ENCODE measurements at places on chromosomes 1 and 21.

DNA sequence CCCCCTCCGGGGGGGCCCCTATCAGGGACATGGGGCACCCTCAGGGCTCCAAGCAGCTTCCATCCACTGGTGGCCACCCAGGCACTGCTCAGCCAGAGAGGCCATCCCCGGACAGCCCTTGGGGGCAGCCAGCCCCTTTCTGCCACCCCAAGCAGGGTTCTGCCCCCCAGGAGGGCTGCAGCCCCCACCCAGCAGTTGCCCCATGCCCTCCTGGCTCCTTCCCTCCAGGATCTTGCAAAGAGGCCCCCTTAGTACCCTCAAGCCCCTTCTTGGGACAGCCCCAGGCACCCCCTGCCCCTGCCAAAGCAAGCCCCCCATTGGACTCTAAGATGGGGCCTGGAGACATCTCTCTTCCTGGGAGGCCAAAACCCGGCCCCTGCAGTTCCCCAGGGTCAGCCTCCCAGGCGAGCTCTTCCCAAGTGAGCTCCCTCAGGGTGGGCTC, 34.9 kb downstream of the TRIM11 start:
- no peaks in the 10 kb centered on the region for H3K27me3 ChIP-seq
- H3K4me1 ChIP-seq = no peaks in the 10 kb centered on the region
- no peak for DNase-seq

GRCh38 chr1:19625291-19625937, 18.7 kb upstream of the NBL1 start:
- DNase-seq = no peak
- no peak overlapping the region for H3K4me3 ChIP-seq
- H3K27me3 ChIP-seq = no peaks in the 10 kb centered on the region

DNA sequence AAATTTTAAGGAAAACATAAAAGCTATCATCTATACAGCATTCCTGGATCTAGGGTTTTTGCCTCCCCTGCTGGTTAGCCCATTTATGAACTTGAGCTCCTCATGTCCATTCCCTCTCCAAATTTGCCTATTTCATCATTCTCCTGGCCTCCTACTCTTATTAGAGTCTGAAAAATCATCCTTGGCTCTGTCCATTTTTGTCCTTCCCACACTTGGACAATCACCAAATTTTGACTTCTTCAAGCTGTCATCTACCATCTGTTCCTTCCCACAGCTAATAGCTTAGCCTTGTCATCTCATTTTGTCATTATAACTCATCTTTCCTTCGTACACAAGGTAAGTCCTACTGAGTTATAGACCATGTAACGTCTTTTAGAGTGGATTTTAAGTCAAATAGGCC, 2.2 kb upstream of the HENMT1 start:
- DNase-seq = no peak
- H3K27ac ChIP-seq = no peak overlapping the region
- no peaks in the 10 kb centered on the region for H3K36me3 ChIP-seq
- peaks cover 24% of the 10 kb centered on the region for H3K4me1 ChIP-seq
- H3K4me3 ChIP-seq = peak overlapping the region; percentile 6

GRCh38 chr21:28066596-28067387, 925.9 kb downstream of the LTN1 start:
- no peak overlapping the region for H3K4me3 ChIP-seq
- peaks cover 3% of the 10 kb centered on the region for H3K4me1 ChIP-seq
- H3K36me3 ChIP-seq = no peaks in the 10 kb centered on the region
- H3K27me3 ChIP-seq = no peaks in the 10 kb centered on the region
- H3K27ac ChIP-seq = no peak overlapping the region
- no peak for DNase-seq

DNA sequence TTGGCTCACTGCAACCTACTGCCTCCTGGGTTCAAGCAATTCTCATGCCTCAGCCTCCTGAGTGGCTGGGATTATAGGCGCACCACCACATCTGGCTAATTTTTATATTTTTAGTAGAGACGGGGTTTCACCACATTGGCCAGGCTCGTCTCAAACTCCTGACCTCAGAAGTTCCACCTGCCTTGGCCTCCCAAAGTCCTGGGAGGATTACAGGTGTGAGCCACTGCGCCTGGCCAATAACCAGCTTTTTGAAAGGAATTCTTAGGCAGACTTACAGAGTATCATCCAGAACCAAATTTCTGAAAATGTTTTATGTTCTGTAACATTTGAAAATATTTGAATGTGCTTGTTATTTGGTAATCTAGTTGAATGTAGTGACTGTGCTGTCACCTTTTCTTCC, 14.6 kb downstream of the BTF3L4 start:
- H3K4me3 ChIP-seq = no peak overlapping the region
- peaks cover 25% of the 10 kb centered on the region for H3K36me3 ChIP-seq
- DNase-seq = no peak
- no peak overlapping the region for H3K27ac ChIP-seq

DNA sequence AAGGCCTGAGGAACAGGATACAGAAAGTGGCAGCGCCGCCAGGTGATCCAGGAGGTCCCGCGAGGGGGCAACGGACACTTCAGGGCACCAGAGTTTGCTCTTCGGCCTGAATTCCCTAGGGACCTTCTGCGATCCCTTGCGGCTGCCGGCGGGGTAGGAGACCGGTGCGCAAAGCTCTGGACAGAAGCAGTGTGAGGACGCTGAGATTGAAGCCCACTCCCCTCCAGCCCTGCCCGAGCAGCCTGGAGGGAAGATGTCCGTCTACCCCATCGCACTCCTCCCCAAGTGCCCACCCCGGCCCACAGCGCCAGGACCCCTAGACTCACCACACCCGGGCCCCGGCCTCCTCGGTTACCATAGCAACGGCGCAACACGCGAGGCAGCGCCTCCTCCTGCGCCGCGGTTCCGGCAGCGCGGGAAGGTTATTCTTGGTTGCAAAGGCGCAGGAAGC, at the start of gene ANKRD45:
Gene ANKRD45 (minus strand): TSS at position 361 of the 451 bp plus-strand sequence. CDS start 10,433 bp downstream, outside the sequence.
- H3K4me3 ChIP-seq = peak within 1 kb of the TSS; percentile 55
- DNase-seq = peak; percentile 69
- H3K27me3 ChIP-seq = peaks cover 21% of the 10 kb centered on the region
- no peaks in the 10 kb centered on the region for H3K36me3 ChIP-seq
- peaks cover 5% of the 10 kb centered on the region for H3K4me1 ChIP-seq

DNA sequence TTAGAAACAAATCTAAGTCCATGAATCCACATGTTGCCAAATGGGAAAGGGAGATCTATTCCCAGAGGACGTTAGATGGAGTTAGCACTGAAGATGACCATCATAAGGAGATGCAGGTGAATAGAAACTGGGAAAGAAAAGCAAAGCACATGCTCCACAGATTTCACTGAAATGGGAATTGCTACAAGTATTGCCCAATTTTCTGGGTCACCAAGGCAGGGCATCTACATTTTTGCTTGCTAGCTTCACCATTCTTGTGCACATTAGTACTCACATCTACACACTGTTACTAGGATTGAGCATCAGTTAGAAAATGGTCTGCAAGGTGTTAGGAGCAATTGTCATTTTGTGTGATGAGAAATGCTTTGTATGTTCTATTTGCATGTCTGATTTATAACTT, 99.1 kb downstream of the JAK1 start:
- no peak for DNase-seq
- H3K27me3 ChIP-seq = no peaks in the 10 kb centered on the region
- H3K36me3 ChIP-seq = peaks cover 63% of the 10 kb centered on the region

GRCh38 chr1:226737819-226738420, 1.2 kb downstream of the ITPKB start:
- peak; percentile 85 for DNase-seq
- peak overlapping the region; percentile 84 for H3K4me3 ChIP-seq
- peaks cover 40% of the 10 kb centered on the region for H3K4me1 ChIP-seq
- H3K27ac ChIP-seq = peak overlapping the region; percentile 94
- peaks cover 33% of the 10 kb centered on the region for H3K36me3 ChIP-seq

DNA sequence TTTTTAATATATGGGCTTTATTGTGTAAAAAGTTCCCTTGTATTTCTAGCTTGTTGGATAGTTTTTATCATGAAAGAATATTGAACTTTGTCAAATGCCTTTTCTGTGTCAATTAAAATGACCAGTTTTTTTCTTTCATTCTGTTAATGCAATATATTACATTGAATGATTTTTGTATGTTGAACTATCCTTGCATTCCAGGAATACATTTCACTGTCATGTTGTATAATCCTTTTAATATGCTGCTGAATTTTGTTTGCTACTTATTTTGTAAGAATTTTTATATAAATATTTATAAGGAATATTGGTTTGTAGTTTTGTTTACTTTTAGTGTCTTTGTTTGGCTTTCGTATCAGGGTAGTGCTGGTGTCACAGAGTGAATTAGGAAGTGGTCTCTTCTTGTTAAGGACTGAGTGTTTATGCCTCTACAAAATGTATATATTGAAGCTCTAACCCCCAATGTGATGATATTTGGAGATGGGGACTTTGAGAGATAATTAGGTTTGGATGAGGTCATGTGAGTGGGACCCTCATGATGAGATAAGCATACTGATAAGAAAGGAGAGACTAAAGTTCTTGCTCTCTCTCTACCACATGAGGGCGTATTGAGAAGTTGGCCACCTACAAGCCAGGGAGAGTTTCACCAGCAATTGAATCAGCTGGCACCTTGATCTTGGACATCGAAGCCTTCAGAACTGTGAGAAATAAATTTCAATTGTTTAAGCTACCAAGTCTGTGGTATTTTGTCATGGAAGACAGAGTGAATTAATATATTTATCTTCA, 12.0 kb upstream of the SLAMF6 start:
- no peaks in the 10 kb centered on the region for H3K27me3 ChIP-seq
- DNase-seq = no peak
- peaks cover 37% of the 10 kb centered on the region for H3K36me3 ChIP-seq
- no peak overlapping the region for H3K4me3 ChIP-seq

- peak overlapping the region; percentile 67 for H3K27ac ChIP-seq
- no peak overlapping the region for H3K4me3 ChIP-seq
- H3K36me3 ChIP-seq = peaks cover 34% of the 10 kb centered on the region
- H3K27me3 ChIP-seq = no peaks in the 10 kb centered on the region
- DNase-seq = no peak
Observed at GRCh38 chr21:45535341-45536081, 6.7 kb downstream of the SLC19A1 start.

- no peak for DNase-seq
- H3K4me3 ChIP-seq = no peak overlapping the region
- H3K27me3 ChIP-seq = peaks cover 6% of the 10 kb centered on the region
- H3K36me3 ChIP-seq = peaks cover 2% of the 10 kb centered on the region
Observed at GRCh38 chr1:9826616-9827015, 2.9 kb upstream of the CLSTN1 start.

- DNase-seq = no peak
- H3K27ac ChIP-seq = no peak overlapping the region
- no peak overlapping the region for H3K4me3 ChIP-seq
- no peaks in the 10 kb centered on the region for H3K36me3 ChIP-seq
- H3K4me1 ChIP-seq = peaks cover 5% of the 10 kb centered on the region
Observed at GRCh38 chr1:232726048-232726779, 79.0 kb upstream of the MAP10 start.

DNA sequence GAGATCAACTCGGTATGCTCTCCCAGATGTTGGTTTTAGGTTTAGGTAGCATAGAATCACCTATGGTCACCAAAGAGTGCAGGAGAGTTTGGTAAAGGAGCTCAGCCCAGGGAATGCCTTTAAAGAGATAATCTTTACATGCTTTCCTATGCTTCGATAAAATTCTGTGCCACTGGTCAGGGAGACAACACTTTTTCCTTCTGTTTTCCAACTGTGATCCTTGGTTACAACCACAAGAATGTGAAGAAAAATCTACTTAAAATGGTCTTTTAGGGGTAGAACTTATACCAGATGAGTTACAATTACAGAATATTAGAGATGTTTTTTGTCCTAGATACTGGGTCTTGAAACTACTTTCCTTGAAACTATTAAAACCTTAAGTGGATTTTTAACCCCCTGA, 895.6 kb downstream of the TTLL7 start:
- H3K4me3 ChIP-seq = no peak overlapping the region
- no peaks in the 10 kb centered on the region for H3K27me3 ChIP-seq
- H3K36me3 ChIP-seq = no peaks in the 10 kb centered on the region
- no peaks in the 10 kb centered on the region for H3K4me1 ChIP-seq
- H3K27ac ChIP-seq = no peak overlapping the region
- no peak for DNase-seq

- no peak for DNase-seq
- H3K36me3 ChIP-seq = no peaks in the 10 kb centered on the region
- H3K4me3 ChIP-seq = no peak overlapping the region
Observed at GRCh38 chr1:210696709-210697108, 368.0 kb downstream of the HHAT start.

All from activated CD4-positive, alpha-beta T cell treated with anti-CD3 and anti-CD28 coated beads, Interleukin-2, amount 10 ng/mL, durations not matched to agents 24 days and 14 days (primary cell).